ENCODE measurements at places on chromosomes 5 and 9.

DNA sequence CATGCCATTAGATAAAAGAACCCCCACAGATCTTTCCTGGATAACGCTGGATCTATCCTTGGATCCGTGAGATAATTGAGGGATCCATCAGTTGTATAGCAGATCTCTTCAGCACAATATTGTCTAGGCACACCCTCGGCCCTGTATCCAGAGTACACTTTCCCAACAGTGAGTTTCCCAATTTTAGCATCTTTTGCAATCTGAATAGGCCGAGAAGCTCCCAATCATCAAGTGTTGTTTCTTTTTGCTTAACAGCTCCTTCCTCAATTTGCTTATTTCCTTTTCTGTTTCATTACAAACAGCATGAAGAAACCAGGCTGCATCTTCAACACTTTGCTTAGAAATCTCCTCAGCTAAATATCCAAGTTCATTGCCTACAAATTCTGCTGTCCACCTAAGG lies 4.4 kb upstream of the SPTLC1 start:
- no peak for DNase-seq

- DNase-seq: no peak
Observed at GRCh38 chr5:80870442-80870841, 89.7 kb upstream of the RASGRF2 start.

GRCh38 chr9:88659126-88659525 lies 124.1 kb downstream of the NXNL2 start:
- no peak for DNase-seq

- no peak for DNase-seq
Observed at GRCh38 chr9:93082841-93083411, 13.1 kb upstream of the CARD19 start.

DNA sequence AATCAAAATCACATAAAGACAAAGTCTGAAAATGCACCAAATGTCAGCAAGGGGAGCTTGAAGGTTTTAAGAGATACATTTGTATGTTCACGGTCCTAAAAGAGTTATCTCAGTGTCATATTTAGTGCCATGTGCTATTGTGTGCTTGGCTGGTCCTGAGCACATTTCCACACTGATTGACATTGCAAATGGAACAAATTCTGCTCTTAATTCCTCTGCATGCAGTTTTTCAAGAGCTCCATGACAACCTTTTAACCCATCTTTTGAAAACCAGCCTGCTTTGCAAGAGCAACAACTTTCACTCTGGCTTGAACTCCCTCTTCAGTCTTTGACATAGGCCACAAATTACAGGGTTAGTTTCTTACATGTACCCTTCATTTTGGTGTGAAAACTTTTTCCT lies 175.4 kb upstream of the ACTBL2 start:
- DNase-seq: no peak

GRCh38 chr9:5140151-5140550 lies 45.3 kb downstream of the INSL6 start:
- no peak for DNase-seq

DNA sequence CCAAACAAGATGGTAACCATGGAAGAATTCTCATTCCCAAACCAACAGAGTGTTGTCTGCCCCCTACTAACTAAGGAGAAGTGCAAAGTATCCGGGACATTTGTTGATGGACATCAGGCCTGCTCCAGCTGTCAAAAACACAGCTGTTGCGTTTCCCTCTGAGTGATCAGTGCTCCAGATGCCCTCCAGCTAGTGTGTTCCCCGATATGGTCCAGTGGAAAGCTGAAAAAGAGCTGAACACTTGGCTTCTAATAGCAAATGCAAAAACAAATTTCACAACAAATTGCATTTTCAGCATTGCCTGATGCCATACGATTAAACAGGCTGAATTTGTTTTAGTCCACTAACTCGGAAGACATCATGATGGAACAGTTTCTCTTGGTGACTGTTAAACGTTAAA lies 1398.7 kb downstream of the PTPRD start:
- DNase-seq: no peak

DNA sequence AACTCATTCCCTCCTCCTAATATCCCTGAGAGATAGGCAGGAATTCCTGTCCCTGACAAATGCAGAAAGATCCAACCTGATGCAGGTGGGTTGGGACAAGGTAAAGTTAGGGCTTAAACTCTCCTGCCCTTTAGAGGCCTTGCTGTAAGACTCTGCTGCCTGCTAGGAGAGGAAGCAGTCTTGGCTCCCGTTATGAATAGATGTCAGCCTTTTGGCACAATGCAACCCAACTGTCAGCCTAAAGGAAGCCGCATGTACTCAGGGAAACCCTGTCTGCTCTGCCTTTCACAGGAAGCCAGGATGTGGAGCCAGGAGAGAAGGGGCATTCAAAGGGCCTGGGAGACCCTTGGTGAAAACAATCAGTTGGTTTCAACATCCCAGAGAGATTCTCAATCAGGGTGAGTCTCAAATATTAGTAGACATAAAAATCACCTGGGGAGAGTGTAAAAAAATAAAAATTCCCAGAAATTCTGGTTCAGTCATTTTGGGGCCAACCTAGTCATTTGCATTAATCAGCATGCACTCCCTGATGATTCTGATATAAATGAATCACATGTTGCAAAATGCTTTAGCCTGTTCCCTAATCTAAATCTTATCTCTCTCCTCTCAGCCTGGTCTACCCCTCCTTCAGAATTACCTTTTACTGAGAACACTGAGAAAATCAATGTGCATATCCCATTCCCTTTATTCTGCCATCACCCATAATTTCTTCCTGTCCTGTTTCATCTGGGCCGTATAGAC lies 136.2 kb upstream of the TRIM32 start:
- no peak for DNase-seq

- DNase-seq: no peak
Observed at GRCh38 chr5:91223886-91224285, 159.2 kb downstream of the ARRDC3 start.

DNA sequence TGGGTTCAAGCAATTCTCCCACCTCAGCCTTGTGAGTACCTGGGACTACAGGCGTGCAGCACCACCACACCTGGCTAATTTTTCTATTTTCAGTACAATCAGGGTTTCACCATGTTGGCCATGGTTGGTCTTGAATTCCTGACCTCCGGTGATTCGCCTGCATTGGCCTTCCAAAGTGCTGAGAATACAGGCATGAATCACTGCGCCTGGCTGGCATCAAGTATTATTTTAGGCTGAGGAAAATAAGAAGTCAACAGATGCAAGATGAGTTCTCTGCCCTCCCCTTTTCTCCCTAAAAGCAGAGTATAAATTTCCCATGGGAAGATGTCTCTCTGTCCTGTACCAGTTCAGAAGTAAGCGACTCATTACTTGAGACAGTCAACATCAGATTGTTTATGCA lies 71.5 kb downstream of the ELAVL2 start:
- DNase-seq: no peak

- DNase-seq: no peak
Observed at GRCh38 chr9:126952205-126952977, 37.8 kb downstream of the RALGPS1 start.

- no peak for DNase-seq
Observed at GRCh38 chr5:89936576-89936975, 473.0 kb downstream of the CETN3 start.

- no peak for DNase-seq
Observed at GRCh38 chr9:123355761-123356431, at the start of gene CRB2. Gene CRB2, plus strand, starts transcription at chr9:123356197. Its CDS starts 64 bp downstream, at chr9:123356261.

DNA sequence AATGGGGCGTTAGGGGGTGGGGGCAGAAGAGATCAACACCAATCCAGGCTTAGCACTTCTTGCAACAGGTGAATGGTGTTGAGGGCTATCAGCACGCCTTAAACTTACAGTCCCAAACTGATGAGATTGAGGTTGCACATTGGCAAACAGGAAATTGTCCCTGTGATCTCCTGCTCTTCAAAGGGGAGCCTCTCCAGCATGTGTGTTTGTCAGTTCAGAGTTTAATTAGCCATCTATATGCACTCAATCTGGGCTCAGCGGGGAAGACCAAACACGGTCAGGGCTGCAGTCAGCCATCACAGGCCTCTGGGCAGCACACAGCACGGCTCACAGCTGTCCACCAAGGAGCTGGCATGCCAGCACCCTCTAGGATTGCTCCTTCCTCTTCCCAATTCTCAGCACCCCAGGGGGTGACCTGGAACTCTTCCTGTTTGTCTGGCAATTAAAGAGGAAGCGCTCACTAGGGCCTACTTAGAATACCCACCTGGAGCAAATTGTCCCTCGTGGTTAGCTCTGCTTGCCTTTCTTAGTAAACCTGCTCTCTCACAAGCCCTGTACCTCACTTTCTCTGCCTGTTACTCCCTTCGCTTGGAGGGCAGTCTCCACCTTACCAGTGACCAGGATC lies 217.4 kb downstream of the SLIT3 start:
- no peak for DNase-seq

DNA sequence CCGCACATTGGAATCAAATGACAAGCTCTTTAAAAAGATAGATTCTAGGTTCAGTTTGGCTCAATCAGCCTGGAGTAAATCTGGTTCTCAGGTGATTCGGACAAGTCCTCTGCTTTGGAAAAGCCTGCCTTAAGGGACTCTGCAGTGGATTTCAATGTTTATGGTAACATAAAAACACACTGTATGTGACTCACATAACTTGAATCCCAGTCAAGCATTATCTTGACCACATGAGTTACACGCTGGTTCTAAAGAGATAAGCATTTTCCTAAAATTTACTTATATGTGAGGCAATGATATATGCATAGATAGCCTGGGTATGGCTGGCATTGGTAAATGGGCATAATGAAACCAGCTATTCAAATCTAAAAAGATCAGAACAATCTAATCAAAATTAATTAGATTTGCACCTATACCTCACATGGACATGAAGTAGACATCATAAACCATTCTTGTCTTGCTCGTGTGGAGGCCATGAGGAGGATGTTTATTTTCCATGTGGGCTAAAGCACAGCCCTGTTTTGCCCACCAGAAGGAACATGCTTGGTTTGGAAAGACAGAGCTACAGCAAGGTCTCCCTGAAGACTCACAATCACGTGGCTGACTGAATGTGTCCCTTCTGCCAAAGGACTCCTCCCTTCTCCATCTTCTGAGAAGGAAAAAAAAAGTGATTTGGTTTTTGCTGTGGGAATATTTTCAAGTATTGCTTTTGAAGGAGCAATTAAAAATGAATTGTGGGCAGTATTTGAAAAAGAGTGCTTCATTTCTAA lies 351.7 kb downstream of the DIRAS2 start:
- no peak for DNase-seq

- no peak for DNase-seq
Observed at GRCh38 chr5:61498121-61498520, 166.1 kb downstream of the ZSWIM6 start.

DNA sequence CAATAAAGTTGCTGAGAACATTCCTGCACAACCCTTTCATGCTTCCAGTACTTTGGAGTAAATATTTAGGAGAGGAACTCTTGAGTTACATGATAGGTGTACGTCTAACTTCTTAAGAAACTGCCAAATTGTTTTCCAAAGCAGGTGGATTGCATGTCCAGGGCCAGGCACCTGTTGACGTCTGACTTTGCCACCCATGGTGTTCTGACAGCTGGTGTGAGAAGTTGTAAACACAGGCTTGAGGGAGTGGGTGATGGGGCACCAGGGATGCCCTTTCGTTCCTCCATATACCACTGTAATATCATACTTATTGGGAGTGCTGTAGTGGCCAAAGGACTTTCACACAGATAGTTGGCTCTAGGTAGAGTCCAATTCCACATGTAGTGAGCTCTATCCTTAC lies 352.1 kb downstream of the GADD45G start:
- DNase-seq: no peak

DNA sequence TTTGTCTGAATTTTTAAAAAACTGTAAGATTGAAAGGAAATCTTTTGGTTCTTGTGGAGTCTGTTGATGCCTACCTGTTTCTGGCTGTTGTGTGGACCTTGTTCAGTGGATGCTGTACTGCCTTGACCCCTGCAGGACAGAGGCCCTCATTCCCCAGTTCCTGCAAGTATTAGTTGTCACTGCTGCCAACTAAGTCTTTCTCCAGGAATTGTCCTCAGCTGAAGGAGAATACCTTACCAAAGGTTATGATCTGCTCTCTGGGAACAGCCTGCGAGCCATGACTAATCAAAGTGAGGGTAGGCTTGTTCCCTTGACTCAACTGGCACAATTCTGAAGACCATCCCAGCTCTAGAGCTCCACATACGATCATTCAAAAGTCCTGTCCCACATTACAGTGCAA lies 145.3 kb upstream of the FST start:
- DNase-seq: no peak

DNA sequence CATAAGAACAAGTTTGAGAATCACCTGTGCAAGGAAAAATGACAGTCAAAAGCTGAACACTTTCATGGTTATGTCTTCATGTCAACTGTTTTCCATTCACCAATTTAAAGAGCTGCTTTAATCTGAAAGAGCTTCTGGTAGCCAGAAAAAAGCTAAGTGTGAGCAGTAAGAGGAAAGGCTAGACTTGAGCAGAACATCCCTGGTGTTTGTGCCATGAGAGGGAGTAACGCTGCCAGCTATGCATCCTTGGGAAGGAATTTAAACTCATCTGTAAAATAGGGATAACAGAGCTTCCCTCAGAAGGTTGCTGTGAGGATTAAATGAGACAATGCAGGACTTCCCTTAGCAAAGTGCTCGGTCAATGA lies 193.7 kb downstream of the MAPKAP1 start:
- no peak for DNase-seq

DNA sequence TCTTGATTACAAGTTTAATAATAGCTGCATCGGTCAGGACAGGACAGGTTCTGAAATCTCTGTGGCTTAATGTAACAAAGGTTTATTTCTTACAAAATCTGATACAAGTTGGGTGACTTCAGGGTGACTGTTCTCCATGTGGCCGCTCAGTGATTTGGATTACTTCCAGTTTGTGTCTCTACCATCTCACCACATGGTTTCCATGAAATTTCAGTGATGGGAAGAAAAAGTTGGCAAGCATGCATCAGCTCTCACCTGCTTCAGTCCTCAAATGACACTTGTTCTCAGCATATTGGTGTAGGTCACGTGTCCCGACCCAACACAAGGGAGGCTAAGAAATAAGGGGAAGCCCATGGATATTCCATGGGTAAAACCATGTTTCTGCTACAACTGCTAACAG lies 7.8 kb upstream of the TMEM268 start:
- DNase-seq: no peak

- no peak for DNase-seq
Observed at GRCh38 chr5:3606121-3606831, 10.6 kb downstream of the IRX1 start.

GRCh38 chr9:76539180-76539579 lies 80.2 kb downstream of the GCNT1 start:
- DNase-seq: no peak

DNA sequence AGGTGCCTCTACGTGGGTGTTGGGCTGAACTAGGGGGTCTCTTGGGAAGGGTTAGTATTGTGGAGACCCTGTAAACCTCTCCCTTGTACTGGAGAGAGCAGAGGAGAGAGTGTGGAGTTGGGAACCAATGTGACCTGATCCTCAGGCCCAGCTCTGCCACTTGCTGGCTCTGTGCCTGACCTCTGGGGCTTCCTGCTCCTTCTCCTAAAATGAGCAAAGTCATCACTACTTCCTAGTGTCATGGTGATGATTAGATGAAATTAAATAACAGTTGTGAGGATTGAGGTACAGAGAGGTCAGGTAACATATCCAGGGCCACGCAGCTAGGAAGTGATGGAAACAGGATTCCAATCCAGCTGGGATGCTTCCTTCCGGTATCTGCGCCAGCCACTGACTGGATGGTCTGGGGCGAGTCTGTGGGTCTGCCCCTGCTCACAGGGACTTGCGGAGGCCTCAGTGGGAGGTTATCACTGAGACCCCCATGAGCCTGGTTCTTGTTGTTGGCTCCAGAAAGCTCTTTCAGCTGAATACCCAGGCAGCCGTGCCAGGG lies 9.2 kb downstream of the GALNT10 start:
- DNase-seq: no peak

- no peak for DNase-seq
Observed at GRCh38 chr5:4383102-4383501, 757.0 kb upstream of the ADAMTS16 start.

GRCh38 chr5:21623831-21624230 lies 1229.3 kb downstream of the CDH12 start:
- DNase-seq: no peak

GRCh38 chr5:53116597-53116996 lies 7.0 kb upstream of the MOCS2 start:
- DNase-seq: no peak
